PC-3 (cell line): ENCODE measurements at places on chromosomes 1 and 21. TPM values are rescaled to one million over a fixed set of nuclear protein-coding genes. Genes with fewer than 3 reads are reported as not detected.

The HSF2BP gene
- 1.2 and 2.4 TPM in 2 replicates for total RNA-seq

DNA sequence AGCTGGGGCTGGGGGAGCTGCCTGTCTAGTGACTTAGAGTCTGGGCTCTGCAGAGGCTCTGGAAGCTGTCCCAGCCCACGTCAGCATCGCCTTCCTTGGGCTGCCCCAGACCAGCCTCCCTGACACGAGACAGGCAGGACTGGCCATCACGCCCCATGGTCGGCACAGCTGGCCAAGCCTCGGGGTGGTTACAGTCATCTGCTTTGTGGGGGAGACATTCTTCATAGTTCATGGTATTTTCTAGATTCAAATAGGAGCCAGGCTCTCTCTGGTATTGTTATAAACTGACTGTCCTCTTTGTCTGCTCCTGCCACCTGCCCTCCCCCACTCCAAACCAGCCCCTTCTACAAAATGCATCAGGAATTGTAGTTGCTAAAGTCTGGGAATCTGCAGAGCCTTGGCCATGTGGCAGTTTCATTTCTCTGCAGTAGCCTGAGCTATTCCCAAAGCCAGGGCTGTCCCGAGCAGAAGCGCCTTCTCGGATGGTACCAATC is 29.4 kb downstream of the OLFML2B start:
- no peak for DNase-seq

DNA sequence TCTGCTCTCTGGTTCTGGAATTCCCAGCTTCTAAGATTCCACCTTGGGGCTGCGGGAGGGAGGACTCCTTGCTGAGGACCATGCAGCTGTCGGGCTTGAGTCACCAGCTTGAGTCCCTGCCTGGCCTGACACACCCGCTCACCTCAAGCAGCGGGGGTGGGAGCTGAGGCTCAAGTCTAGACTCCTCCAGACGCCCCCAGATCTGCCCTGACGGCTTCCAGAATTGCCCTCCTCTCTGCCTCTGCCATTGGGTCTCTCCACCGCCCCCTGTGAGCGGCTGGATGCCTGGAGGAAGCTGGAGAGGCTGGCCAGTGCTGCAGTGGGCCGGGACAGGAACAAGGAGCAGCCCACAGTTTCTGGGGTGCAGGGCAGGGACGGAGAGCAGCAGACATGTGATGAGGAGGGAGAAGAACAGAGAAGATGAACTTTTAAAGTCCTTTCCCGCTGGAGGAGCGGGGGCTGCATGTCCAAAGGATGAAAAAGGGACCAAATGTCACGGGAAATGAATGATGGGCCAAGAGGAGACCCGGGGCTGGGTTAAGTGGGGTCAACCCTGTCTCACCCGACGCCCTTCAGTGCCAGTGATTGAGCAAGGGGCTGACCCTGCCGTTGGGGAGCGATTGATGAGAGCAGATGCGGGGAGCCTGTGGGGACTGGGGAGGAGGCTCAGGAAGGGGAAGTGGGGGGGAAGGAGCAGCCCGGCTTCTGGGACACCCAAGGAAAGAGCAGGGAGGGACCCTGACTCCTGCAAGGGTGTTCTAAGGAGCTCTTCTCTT is 13.5 kb downstream of the CRABP2 start:
- DNase-seq, result peak; percentile 71

The HFM1 gene
- not detected in 2 replicates for total RNA-seq

GRCh38 chr1:92441697-92442342 is 44.9 kb downstream of the GFI1 start:
- no peak for DNase-seq

GRCh38 chr1:78071696-78072095 is 25.9 kb downstream of the GIPC2 start:
- DNase-seq, result no peak

- DNase-seq, result no peak
These were observed 1.7 kb downstream of the ANGPTL3 start for GRCh38 chr1:62599044-62599443.

DNA sequence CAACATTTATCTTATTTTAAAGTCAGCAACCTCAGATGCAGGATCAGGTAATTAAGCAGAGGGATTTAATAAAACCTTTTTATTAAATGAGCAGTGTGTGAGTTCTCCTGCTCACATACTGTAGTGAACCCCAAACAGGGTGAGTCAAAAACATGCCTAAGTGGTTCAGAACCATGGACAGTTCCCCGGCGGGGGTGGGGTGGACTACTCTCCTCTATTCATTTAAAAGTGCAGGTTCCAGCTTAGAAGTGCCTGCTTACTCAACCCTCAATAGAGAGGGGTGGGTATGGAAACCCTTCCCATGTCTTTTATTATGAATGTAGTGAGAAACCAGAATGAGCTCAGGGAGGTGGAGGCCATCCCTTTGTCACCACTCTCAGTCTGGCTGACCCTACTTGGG is 397.9 kb downstream of the HHAT start:
- peak; percentile 50 for DNase-seq

DNA sequence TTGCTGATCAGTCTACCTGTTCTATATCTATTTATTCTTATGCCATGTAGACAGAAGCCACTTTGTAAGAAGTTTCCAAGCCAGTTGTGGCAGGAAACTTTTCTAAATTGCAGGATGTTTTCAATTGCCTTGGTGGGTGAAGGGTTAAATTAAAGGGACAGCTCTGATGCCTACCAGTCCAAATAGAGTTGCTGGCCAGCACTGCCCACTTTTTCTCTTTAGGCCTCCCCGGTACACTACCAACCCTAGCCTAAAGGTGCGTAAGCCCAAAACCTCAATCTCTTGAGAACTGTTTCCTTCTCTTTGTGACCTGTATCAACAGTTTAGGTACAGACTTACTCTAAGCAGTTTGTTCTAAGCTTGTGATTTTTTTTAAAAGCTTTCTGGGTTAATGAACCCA is 15.5 kb downstream of the SUSD4 start:
- DNase-seq, result no peak

The CCDC185 gene
- not detected in 2 replicates for total RNA-seq

The C1orf210 gene
- 10.4 and 17.8 TPM in 2 replicates for total RNA-seq

- peak; percentile 27 for DNase-seq
These were observed 55.8 kb upstream of the LDLRAP1 start for GRCh38 chr1:25487628-25488027.

DNA sequence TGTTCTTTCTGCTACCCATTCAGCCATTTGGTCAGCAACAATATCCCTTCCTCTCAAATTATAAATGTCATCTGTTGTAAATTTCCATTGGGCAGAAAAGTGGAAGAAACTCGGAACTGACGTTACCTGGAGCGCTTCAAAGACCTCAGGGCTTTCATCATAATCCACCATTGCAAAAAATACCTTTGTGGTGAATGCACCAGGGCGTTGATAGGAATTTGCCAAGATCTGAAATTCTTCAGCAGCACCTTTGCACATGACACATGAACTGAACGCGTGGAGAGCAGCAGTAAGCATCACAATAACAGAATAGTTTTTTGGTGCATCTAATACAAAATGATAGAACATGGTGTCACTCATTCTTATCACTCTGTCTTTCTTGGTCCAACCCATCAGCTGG is 3.1 kb upstream of the TEKT2 start:
- no peak for DNase-seq

DNA sequence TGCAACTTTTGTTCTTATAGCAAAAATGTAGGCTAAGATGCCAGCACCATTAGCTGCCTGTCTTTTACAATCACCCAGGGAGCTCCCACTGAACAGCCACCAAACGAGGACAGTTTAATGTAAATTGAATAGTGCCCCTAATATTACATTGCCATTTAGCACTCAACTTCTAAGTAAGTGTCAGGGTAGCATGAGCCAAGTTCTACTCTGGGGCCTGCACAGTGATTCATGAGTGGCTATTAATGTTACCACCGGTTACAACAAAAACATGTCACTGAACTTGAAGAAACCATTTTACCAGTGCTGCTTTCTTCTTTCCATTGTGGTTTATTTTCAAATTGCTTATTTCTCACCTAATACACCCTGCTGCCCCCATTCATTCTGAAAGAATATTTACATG is 295.6 kb upstream of the RRP15 start:
- no peak for DNase-seq

- no peak for DNase-seq
These were observed 58.4 kb downstream of the SAMSN1 start for GRCh38 chr21:14487490-14488432.

DNA sequence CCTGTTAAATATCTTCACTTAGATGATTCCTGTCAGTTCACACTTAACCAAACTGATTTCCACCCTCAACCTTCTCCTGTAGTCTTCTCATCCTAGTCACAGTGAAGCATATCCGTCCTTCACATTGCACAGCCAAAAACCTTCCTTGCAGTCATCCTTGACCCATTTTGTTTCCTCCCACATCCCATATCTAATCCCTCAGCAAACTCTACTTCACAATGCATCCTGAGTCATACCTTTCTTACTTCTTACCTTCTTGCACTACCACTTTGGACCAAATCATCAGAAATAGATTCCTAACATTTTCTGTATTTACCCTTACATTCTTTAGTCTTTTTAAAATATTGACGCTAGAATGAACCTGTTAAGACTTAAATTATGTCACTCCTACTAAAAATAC is 86.9 kb downstream of the OLFML2B start:
- peak; percentile 93 for DNase-seq

The DENND2C gene
- total RNA-seq, result 0.95 and 2.0 TPM in 2 replicates

The HCRTR1 gene
- total RNA-seq, result not detected in 2 replicates

DNA sequence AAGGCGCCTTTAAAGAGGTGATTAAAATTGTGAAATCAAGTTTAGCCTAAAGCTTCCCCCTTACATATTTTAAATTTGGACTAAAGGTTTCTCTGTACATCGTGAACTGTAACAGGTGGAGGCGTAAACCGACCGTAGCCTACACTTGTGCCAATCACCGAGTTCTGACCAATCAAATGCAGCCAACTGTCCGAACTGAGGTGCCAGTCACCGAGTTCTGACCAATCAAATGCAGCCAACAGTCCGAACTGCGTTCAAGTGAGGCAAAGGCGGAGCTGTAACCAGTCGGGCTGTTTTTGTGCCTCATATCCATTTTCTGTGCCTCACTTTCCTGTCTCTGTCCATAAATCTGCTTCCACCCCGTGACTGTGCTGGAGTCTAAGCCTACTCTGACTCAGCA is 7.4 kb downstream of the TFF1 start:
- DNase-seq, result no peak

The TFF2 gene
- total RNA-seq, result 21.1 and 22.9 TPM in 2 replicates

The CAMSAP2 gene
- 28.6 and 29.5 TPM in 2 replicates for total RNA-seq

DNA sequence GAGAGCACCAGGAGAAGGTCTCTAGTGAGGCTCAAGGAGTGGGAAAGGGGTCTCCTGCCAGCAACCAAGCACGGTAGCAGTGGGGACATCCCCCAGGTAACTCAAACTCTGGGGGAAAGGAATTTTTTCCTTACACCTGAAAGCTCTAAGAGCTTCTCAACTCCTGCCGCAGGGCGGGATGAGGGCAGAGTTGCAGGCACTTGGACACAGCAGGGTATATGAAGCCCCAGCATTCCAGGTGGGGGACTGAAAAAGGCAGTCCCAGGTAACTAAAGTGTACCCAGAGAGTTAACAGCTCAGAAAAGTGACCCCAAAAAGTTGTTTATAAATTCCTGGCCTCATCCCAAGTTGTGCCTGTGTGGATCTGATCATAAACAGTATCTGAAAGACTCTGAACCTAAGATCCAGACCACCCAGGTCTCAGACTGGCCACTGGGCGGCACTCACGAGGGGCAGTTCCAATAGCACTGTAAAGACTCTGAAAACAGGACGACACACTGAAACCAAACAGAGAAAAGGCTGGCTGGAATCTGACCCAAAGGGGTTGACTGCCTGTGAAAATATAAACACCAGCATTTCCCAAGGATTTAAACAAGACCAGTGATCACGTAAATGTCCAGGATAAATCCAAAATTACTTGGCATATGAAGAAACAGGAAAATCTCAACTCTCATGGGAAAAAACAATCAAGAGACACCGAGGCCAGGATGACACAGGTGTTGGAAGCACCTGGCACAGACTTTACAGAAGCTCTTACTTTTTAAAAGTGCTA is 47.5 kb downstream of the HSF2BP start:
- peak; percentile 77 for DNase-seq

DNA sequence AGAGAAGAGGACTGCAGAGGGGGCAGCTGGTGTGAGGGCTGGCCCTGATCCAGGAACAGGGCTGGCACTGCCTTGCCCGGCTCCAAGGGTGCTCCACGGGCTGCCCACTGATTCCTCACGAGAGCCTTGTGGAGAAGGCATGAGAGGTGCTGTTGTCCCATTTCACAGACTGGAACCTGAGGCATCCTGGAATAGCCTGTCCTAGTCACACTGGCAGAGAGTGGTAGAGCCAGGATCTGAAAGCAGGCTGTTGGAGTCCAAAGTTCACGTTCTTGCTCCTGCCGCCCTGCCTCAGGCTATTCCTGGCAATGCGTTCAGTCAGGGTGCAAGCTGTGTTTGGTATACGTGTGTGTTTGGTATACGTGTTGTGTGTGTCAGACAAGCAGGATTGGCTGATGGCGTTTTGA is 1.8 kb downstream of the RER1 start:
- DNase-seq, result no peak
